ENCODE measurements at places on chromosomes 5 and 9.

GRCh38 chr5:159850160-159850559, 66.1 kb upstream of the ADRA1B start:
- DNase-seq, result no peak

DNA sequence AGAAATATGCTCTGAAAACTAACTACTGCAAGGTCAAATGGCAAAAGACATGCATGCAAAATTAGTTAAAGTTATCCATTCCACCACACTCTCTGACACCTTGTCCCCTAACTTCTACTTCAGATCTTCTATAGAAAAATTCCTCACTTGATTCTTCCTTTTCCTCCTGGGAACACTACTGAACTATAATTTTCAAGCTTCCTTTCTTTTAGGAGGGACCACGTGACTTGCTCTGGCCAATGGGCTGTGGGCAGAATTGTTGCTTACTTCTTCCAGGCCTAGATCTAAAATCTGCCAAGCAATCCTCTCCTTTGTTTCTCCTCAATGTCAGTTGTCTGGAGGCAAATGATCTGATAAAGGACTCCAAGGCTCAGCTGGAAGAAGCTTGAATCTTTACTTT, 441.0 kb downstream of the CDK5RAP2 start:
- no peak for DNase-seq

DNA sequence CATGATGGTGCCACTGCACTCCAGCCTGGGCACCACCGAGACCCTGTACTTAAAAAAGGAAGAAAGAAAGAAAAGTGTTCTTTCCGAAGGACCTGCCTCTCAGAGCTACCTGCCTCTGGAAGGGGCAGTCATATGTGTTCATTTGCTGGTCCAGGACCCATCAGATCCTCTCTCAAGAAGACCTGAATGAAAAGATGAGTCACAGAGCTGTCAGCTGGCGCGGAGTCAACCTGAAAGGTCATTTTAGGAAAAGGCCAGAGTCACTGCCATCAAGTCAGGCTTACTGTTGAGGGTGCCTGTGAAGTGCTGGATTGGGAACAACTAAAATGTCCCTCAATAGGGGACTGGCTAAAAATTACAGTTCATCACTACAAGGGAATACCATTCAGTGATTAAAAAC, 14.9 kb upstream of the HRH2 start:
- no peak for DNase-seq

GRCh38 chr9:84123648-84124406, 143.2 kb downstream of the RMI1 start:
- no peak for DNase-seq

GRCh38 chr9:130414081-130414731, 30.6 kb upstream of the ASS1 start:
- no peak for DNase-seq

DNA sequence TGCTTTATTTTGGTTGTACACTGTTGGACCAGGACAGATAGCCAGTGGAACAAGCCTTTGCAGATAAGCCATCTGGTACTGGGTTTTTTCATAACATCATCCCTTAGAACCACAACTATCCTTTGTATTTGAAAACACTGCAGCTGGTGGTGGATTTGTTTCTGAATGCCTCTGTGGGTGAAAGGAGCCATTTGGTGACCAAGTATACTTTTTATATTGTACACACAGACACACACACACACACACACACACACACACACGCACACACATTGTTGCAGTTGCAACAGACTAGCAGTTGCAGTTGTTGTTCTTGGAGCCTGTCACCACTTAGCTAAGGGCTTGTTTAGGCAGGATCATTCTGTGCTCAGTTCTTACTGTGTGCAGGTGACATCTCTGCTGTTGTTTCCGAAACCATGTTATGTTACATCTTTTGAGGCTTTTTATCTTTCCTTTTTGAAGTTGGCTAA, 22.9 kb upstream of the CAVIN4 start:
- DNase-seq, result peak; percentile 83

DNA sequence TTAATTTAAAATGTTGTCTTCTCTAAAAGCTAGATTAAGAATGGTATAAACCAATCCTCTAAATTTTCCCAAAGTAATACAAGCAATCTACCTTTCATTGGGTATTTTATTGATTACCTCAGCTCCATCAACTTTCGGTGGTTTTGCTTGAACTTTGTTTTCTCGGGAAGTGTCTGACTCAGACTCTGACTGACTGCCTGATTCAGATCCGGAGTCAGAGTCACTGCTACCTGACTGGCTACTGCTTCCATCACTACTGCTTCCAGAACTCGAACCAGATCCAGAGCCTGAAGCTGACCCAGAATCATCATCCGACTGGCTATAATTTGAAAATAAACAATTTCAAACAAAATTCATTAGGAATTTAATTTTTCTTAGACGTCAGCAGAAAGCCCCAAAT, 24.0 kb downstream of the CHD1 start:
- DNase-seq, result no peak

- DNase-seq, result no peak
These were observed 15.0 kb downstream of the TRIM32 start for GRCh38 chr9:116701940-116702642.

- DNase-seq, result no peak
These were observed 43.1 kb upstream of the DAB2IP start for GRCh38 chr9:121608168-121608853.

GRCh38 chr5:79151942-79152671, 40.5 kb downstream of the BHMT start:
- DNase-seq, result no peak

DNA sequence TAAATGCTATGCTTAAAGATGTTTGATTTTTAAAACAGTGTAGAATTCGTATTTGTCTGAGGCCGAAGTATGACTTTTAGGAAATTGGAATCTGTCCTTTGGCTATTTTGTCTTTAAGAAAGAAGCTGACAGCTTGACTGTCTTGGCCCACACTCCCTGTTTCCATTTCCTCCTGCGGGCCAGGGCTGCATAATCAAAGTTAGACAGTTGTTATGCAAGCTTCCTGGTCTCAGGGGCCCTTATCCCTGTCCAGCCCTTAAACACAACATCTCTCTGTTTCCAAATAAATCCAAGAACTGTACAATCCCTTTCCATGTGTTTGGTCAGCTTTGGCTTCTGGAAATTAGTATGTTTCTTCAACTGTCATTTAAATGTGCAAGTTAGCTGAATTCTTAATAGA, 54.6 kb upstream of the ECM2 start:
- DNase-seq, result peak; percentile 65

- DNase-seq, result no peak
These were observed 27.6 kb downstream of the ZNF462 start for GRCh38 chr9:106890608-106891007.

DNA sequence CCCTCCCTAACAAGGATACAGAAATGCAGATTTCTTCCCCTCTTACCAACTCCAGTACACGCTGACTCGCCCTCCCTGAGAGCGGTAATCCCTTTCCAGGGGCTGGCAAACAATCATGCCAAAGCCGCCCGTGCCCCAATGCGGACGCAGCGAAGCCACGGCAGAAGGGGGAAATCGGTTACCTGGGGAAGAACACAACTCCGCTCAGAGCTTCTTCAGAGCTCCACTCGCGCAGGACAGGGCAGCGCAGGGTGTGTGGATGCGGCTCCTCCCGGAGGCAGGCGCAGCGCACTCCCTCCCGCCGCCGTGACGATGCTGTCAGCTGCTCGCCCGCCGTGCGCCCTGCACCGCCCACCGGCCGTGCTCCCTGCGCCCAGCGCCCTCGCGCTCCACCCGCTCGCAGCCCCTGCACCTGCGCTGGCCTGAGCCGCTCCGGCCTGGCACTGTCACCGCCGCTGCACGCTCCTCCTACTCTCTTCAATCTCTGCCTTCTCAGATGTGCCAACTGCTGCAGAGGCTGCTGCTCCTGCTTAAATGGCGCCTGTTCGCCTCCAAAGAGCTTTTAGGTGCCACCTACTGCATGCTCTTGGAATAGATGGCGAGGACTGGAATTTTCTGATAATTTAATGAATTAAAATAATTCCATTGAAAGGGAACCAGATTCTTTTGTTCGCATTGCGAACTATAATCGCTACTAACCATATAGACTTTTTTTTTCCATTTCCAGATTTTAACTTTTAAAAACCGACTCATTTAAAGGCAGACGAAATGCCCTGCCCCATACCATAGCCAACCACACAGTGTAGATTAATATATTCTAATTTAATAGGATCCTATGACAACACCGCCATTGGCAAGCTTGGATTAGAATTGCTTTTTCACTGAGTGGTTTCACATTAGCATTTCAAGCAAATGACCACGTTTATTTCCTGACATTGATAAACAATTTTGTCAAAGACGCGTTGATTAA, at the start of gene DIRAS2:
DIRAS2 (minus strand) TSS at position 255 of the 970 bp plus-strand sequence. CDS start 28,997 bp downstream, outside the sequence.
- DNase-seq, result peak; percentile 84

All from pons (tissue), 1 donor.